Psoas muscle (tissue), 8 donors: ENCODE measurements at places on chromosomes 5 and 9. TPM values are rescaled to one million over a fixed set of nuclear protein-coding genes. Genes with fewer than 3 reads are reported as not detected.

GRCh38 chr5:178590141-178590923, at the start of gene COL23A1:
COL23A1 (minus strand) TSS chr5:178590393.
- DNase-seq: peak; percentile 81

DNA sequence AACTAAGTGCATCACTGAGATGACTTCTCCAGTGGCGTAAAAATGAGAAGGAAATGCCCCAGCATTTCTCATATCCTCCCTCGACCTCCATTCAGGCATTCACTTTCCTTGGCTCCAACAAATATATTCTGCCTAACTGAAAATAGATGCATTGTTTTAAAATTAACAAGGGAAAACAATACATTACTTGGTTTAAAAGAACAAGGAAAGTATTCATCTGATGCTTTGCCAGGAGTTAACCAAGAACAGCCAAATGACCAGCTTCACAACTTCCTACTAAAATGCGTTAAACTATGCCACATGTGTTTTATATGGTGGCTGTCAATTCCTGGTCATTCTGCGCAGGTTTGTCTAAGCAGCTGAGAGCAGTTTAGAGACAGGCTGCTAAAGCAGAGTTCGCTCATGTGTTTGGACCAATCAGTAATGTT, 121.4 kb downstream of the GNAQ start:
- DNase-seq: no peak

DNA sequence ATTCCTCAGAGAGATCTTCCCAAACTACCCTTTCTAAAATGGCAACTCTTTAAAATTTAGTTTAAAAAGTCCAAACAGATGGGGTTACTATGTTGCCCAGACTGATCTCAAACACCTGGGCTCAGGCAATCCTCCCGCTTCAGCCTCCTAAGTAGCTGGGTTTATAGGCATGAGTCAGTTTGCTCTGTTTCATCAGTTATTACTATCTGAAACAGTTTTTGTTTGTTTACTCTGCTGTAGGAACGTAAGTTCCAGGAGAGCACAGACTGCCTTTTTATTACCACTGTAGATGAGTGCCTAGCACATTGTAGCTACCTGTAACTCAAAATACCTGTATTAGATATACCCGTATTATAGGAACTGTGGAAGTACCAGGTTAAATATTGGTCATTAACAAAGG, 89.4 kb downstream of the UHRF2 start:
- DNase-seq: no peak

EIF4E1B gene
- total RNA-seq: not detected
